ENCODE measurements at places on chromosomes 1 and 21.
A peak's percentile ranks its signal among the peaks of the same experiment; 100 is the strongest.

GRCh38 chr1:3721955-3722465 lies 30.2 kb upstream of the CCDC27 start:
- DNase-seq: no peak

GRCh38 chr1:15330028-15330427 lies 79.7 kb upstream of the EFHD2 start:
- no peak for DNase-seq

GRCh38 chr1:91637539-91637994 lies 136.9 kb downstream of the CDC7 start:
- DNase-seq: no peak

DNA sequence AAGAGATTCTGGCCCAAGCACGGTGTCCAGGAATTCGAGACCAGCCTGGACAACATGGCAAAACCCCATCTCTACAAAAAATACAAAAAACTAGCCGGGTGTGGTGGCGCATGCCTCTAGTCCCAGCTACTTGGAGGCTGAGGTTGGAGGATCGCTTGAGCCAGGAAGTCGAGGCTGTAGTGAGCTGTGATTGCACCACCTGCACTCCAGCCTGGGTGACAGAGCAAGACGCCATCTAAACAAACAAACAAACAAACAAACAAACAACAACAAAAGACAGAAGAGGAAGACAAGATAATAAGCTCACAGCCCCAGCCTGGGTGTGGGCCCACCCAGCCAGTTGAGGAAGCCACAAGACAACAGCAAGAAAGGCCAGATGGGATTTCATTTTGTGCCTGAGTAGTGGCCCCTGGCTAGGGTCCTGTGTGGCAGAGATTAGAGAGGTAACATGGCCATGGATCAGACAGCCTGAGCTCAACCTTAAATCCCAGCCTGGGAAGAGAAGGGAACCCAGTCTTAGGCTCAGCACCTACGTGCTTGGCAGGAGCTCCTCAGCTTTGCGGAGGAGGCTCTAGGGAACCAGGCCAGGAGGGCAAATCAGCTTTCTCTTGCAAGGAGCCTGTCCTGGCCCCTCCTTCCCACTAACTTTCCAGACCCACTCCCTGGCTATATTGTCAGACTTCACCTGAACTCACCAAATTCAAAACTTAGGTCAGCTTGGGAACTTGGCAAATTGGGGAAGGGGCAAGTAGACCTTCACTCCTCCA lies 4.9 kb upstream of the BEST4 start:
- DNase-seq: no peak

- DNase-seq: peak; percentile 53
Measured at GRCh38 chr1:36342426-36343185, 19.2 kb upstream of the EVA1B start.
